ENCODE measurements at places on chromosomes 12 and 14. TPM values are rescaled to one million over a fixed set of nuclear protein-coding genes. Genes with fewer than 3 reads are reported as not detected.

DNA sequence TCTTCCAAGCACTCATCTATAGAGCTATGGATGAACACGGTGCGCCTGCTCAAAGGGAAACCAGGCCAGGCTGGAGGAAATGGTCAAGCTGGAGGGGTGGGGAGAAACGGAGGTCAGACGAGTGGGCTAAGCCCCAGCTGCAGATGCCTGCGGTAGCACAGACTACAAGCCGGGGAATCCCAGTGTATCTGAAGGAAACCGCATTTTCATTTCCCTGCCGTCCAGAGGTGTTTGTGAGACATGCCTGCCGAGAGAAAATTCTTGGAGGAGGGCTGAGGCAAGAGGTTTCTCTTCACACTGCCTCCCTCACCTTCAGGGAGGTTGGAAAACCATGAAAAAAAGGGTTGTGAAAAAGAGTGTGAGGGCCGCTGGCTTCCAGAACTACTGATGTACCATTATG lies 102.0 kb upstream of the FOXN3 start:
- no peak overlapping the region for H3K4me3 ChIP-seq
- no peaks in the 10 kb centered on the region for H3K27me3 ChIP-seq
- no peaks in the 10 kb centered on the region for H3K36me3 ChIP-seq
- H3K27ac ChIP-seq = no peak overlapping the region
- no peaks in the 10 kb centered on the region for H3K4me1 ChIP-seq

DNA sequence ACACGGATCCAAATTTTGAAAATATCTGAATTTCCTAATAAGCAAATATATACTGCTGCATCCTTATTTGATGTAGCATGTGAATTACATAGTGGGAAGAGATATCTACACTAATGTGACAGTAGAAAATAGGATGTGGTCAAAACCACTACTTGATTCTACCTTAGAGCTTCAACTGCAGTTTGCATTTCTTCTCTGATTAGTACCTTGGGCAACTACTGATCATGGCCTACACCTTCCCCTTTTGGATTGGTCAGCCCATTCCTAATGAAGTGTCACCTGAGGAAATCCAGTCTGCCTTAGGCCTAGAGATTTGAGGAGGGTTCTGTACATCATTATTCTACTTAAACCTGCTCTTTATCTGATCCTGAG lies 10.7 kb downstream of the LLPH start:
- peaks cover 5% of the 10 kb centered on the region for H3K36me3 ChIP-seq
- no peak for DNase-seq
- H3K4me1 ChIP-seq = no peaks in the 10 kb centered on the region
- no peak overlapping the region for H3K27ac ChIP-seq

Gene IL22
- total RNA-seq = not detected

Gene ZDHHC22
- total RNA-seq = 0.07 TPM

Gene KRT8
- total RNA-seq = 4,597 TPM

DNA sequence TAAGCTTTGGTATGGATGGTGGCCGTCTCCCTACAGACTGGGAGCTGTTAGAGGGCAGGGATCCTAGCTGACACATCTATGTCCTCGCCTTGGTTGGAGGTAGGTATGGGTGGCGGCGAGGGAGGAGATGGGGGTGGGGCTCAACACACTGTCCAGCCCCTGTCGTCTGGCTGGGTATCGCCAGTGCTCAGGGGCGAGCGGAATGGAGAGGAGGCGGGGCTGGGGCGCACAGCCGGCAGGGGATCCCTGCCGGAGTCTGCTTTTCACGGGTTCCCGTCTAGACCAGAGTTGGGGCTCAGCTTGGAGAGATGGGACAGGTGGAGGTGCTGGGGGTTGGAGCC lies 16.1 kb downstream of the TAMALIN start:
- no peak overlapping the region for H3K27ac ChIP-seq
- H3K4me3 ChIP-seq = peak overlapping the region; percentile 55
- H3K4me1 ChIP-seq = peaks cover 8% of the 10 kb centered on the region
- H3K27me3 ChIP-seq = no peaks in the 10 kb centered on the region
- H3K36me3 ChIP-seq = no peaks in the 10 kb centered on the region
- DNase-seq = peak; percentile 57

DNA sequence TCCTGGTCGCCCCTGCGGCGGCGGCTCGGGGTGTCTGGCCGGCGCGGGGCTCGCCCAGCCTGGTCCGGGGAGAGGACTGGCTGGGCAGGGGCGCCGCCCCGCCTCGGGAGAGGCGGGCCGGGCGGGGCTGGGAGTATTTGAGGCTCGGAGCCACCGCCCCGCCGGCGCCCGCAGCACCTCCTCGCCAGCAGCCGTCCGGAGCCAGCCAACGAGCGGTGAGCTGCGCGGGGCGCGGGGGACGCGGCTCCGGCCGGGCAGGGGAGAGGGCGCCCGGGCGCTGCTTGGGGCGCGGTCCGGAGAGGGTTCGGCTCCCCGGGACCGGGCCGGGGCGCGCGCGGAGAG lies at the start of gene LGALS3:
Gene LGALS3 (plus strand): TSS at position 167 of the 342 bp plus-strand sequence. CDS start 8,122 bp downstream, outside the sequence.
- peak within 1 kb of the TSS; percentile 95 for H3K27ac ChIP-seq
- no peaks in the 10 kb centered on the region for H3K27me3 ChIP-seq
- peak; percentile 88 for DNase-seq

Gene LALBA
- not detected for total RNA-seq

DNA sequence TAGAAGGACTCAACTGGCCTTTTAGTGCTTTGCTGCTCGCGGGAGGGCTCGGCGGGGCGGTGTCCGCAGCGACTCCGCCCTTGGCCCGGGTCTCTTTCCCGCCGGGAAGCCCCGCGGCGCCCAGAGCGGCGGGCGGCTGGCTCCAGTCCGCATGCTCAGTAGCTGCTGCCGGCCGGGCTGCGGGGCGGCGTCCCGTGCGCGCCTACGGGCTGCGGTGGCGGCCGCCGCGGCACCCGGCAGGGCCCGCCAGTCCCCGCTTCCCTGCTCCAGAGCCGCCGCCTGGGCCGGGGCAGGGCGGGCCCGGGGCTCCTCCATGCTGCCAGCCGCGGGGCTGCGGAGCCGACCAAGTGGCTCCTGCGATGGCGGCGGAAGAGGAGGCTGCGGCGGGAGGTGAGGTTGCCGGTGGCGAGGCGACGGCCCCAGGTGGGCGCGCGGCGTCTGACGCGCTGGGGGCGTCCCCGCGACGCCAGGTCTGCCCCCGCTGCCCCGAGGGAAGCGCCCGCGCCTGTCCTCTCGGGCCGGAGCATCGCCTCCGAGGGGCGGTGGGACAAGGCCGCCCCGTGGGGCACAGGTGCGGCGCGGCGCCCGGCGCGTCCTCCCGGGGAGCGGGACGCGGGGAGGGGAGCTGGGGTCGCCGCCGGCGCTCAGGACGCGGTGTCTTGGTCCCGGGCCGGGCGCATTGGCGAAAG lies at the start of gene BMAL2:
Gene BMAL2 (plus strand): TSS at position 123 of the 689 bp plus-strand sequence. CDS start 237 bp downstream, at position 360.
- H3K27me3 ChIP-seq = no peaks in the 10 kb centered on the region
- no peaks in the 10 kb centered on the region for H3K36me3 ChIP-seq
- H3K4me1 ChIP-seq = no peaks in the 10 kb centered on the region
- peak within 1 kb of the TSS; percentile 72 for H3K4me3 ChIP-seq
- peak; percentile 41 for DNase-seq

DNA sequence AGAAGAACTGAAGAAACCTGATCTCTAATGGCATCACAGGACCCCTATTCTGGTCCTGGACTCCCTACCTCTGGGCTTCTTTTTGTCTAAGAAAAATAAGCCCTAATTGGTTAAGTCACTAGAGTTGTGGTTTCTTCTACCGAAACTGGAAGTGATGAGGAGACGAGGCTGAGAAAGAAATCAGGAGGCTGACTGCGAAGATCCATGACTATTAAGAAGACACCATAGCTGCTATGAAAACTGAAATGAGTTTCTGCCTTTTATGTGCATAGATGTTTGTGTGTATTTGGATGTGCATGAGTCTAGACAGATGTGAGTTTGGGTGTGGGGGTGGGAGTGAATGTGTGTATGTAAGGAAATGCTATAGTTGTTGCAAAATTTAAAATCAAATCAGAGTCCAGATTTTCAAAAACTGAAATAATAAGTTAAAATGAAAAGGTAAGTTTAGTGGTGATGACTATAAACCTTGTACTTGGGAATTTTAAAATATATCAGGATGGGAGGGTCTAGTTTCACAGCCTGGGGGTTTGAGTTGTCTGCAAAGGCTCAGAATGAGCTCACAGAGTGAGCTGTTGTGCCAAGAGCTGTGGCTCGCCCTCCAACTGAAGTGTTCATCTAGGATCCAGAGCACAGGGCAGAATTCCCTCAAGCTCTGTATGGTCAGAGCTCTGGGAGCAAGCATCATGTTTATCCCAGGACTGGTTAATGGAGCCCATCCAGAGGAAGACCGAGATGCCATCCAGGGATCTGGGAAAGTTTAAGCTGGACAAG lies 94.9 kb downstream of the VCPKMT start:
- H3K27ac ChIP-seq = no peak overlapping the region
- no peaks in the 10 kb centered on the region for H3K36me3 ChIP-seq
- no peak for DNase-seq
- H3K4me1 ChIP-seq = peaks cover 5% of the 10 kb centered on the region

DNA sequence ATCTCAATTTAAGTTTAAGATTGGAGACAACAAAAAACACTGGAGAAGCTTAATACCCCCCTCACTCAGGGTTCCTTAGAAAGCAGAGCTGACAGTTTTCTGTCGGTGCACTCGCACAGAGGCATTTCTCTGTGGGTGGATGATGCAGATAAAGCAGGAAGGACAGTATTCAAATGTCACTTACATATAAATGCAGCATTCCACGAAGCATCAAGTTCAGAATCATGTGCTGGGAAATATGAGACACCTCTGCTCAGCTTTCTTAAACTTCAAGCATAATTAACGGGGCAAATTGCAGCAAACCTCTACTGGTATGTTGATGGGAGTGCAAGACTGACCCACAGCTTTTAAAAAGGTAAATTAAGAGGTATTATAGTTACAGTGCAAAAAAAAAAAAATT lies 68.7 kb downstream of the DICER1 start:
- peaks cover 15% of the 10 kb centered on the region for H3K36me3 ChIP-seq
- DNase-seq = no peak
- H3K27me3 ChIP-seq = no peaks in the 10 kb centered on the region
- no peak overlapping the region for H3K4me3 ChIP-seq
- no peak overlapping the region for H3K27ac ChIP-seq

Gene DGKA
- 80.2 TPM for total RNA-seq

Gene OR6C74
- not detected for total RNA-seq

- no peak overlapping the region for H3K27ac ChIP-seq
- H3K4me1 ChIP-seq = no peaks in the 10 kb centered on the region
- no peaks in the 10 kb centered on the region for H3K27me3 ChIP-seq
These were observed 592.2 kb downstream of the ETNK1 start for GRCh38 chr12:23217158-23217557.

- no peak overlapping the region for H3K4me3 ChIP-seq
- H3K4me1 ChIP-seq = no peaks in the 10 kb centered on the region
- H3K27me3 ChIP-seq = no peaks in the 10 kb centered on the region
- no peaks in the 10 kb centered on the region for H3K36me3 ChIP-seq
- no peak overlapping the region for H3K27ac ChIP-seq
These were observed 58.0 kb downstream of the TMTC1 start for GRCh38 chr12:29725587-29726320.

DNA sequence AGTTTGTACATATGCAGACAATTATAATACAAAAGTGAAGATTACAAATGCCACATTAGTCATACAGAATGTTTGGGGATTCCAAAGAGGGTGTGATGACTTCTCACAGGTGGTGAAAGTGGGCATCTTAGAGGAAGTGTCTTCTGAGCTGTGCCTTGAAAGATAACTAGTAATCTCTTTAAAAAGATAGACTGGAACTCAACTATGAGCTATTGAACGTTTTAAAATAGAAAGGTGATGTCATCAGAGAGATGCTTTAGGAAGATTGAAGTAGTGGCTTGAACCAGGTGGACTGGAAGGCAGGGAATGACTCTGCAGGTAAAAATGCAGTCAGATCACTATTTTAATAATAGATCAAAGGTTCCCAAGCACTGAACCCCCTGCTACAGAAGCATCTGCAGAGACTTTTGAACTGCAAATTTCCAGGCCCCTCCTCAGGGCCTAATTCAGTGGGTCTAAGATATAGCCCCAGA lies 50.3 kb downstream of the SYT1 start:
- no peak overlapping the region for H3K4me3 ChIP-seq
- no peaks in the 10 kb centered on the region for H3K36me3 ChIP-seq
- no peak for DNase-seq
- H3K4me1 ChIP-seq = no peaks in the 10 kb centered on the region
- no peaks in the 10 kb centered on the region for H3K27me3 ChIP-seq

Gene LTBR
- 129 TPM for total RNA-seq

Gene ZNF385A
- total RNA-seq = 7.3 TPM

DNA sequence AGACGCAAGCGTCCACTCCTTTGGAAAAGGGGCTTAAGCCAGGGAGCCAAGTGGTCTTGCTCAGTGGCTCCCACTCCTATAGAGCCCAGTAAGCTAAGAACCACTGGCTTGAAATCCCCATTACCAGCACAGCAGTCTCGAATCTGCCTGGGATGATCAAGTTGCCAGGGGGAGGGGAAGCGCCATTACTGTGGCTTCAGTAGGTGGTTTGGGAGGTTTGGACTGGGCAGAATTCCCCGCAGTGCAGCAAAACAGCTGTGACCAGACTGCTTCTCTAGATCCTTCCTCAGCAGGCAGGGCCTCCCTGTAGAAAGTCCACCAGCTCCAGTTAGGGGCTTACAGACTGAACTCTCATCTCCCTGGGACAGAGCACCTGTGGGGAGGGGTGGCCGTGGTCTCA lies 115.4 kb downstream of the TMEM117 start:
- no peaks in the 10 kb centered on the region for H3K36me3 ChIP-seq
- no peak for DNase-seq
- H3K27ac ChIP-seq = no peak overlapping the region
- no peak overlapping the region for H3K4me3 ChIP-seq

Gene ACRBP
- total RNA-seq = 1.6 TPM

- H3K4me1 ChIP-seq = no peaks in the 10 kb centered on the region
- H3K27ac ChIP-seq = no peak overlapping the region
These were observed 88.0 kb upstream of the TMEM260 start for GRCh38 chr14:56491299-56492285.

GRCh38 chr12:38886064-38886463 lies 19.3 kb downstream of the CPNE8 start:
- H3K4me1 ChIP-seq = peaks cover 4% of the 10 kb centered on the region
- no peaks in the 10 kb centered on the region for H3K27me3 ChIP-seq
- DNase-seq = peak; percentile 88
- peak overlapping the region; percentile 7 for H3K27ac ChIP-seq
- H3K36me3 ChIP-seq = no peaks in the 10 kb centered on the region

DNA sequence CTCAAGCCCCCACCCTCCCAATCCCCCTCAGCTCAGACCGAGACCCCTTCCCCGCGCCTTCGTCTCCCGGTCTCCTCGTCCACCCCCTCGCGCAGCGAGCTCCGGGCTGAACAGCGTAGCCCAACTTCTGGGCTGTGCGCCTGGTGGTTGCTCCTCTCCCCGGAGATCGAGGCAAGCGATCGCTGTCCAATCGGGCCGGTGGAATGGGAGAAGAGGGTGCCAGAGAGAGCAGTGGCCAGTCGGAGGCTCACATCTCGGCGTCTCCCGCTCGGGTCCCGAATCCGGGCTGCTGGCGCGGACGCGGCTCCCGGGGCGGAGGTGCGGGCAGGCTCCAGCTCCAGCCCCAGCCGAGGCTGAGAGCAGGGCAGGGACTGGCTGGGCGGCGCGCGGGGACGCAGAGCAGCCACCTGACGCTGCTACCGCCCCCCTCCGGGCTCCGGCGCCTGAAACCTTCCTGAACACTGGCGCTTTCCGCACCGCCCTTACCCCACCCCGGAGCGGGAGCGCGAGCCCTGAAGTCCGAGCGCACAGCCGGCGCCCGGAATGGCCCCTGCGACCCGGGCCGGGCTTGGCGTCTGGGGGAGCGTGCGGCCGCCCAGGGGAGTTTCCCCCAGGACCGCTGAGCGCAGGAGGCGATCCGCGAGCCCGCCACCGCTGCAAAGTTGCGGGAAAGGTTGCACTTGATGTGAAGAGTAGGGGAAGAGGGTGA lies 508 bp upstream of the KCNH5 start:
- H3K4me3 ChIP-seq = no peak overlapping the region
- H3K27me3 ChIP-seq = peaks cover 29% of the 10 kb centered on the region
- DNase-seq = no peak

Data from colonic mucosa (tissue), 4 donors.